Activated CD4-positive, alpha-beta T cell treated with anti-CD3 and anti-CD28 coated beads, Interleukin-2, amount 10 ng/mL, durations not matched to agents 7 days and 5 days (primary cell): ENCODE measurements at places on chromosomes 7 and 10.

- DNase-seq: no peak
Observed at GRCh38 chr7:35437619-35438275, 183.8 kb upstream of the TBX20 start.

GRCh38 chr10:43970717-43971116 lies 322.0 kb upstream of the ZNF32 start:
- no peak for DNase-seq

GRCh38 chr7:4783762-4784351 lies 8.4 kb downstream of the AP5Z1 start:
- no peak for DNase-seq

GRCh38 chr7:155490697-155491628 lies 33.0 kb downstream of the EN2 start:
- peak; percentile 50 for DNase-seq

DNA sequence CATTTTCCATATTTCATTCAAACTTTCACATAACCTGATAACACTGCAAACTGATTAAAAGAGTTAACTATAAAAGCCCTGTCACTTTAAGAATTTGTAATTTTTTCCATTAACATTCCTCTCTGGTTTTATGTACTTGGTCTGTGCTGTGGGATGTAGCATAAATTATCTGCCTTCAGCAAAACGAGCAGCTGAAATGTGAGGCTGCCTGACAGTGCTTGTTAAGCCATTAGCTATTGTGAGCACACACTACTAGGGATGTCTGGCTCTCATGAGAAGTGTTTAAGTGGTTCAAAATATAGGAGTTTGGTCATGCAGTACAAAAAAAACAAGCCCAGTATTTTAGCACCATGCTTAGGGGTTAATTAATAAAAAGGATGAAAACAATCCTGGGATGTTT lies 63.0 kb downstream of the HOXA1 start:
- no peak for DNase-seq

- DNase-seq: no peak
Observed at GRCh38 chr10:79070606-79071395, 2.0 kb downstream of the ZMIZ1 start.

GRCh38 chr10:118865998-118866693 lies 111.4 kb upstream of the CACUL1 start:
- DNase-seq: no peak
